ENCODE measurements at places on chromosomes 7 and 10.

DNA sequence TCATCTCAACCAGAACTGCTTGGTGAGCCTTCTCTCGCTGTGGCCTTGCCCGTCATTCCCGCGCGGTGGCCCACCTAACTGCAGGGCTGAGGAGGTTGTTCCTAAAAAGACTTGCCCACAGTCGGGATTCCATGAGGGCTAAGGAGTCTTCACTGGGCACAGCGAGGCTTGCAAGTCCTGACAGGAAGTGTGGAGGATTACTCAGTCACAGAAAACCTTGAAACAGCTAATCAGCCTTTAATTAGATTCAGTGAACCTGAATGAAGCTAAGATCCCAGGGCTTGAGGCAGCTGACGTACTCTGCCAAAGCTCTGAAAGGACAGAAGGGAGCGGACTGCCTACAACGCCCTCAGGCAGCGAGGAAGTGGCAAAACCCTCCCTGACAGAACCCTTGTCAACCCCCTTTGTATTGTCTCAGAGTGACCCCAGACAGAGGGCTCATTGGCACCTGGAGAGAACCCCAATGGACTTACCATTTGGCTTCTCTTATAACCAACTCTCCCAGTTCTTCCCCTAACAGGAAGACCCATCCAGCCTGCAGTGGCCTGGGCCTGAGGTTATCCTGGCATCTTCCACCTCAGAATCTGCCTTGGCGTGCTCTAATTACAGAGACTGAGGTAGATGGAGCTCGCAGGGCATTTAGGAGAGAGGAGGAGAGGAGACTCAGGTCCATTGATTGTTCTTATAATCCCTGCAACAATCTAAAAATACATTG lies 2.5 kb upstream of the LAMB4 start:
- no peak for DNase-seq

DNA sequence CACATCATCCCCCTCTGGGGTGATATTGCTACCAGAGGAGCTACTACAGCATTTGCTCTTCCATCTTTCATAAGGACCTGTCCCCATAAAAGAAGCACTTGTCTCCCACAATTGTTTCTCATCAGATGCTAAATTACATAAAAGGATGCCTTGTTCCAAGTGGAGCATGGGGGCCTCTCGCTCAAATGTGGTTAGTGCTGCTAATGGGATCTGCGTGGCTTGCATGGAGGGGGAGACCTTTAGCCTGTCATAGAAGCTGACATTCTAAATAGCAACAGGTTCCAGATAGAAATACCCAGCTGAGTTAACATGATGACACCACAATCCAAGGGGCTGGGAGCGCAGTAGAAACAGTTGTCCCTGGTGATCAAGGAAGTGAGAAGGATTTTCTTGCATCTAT lies 257.9 kb downstream of the SFMBT2 start:
- no peak for DNase-seq

- DNase-seq, result no peak
These were observed 37.7 kb downstream of the EN2 start for GRCh38 chr7:155495440-155496248.

DNA sequence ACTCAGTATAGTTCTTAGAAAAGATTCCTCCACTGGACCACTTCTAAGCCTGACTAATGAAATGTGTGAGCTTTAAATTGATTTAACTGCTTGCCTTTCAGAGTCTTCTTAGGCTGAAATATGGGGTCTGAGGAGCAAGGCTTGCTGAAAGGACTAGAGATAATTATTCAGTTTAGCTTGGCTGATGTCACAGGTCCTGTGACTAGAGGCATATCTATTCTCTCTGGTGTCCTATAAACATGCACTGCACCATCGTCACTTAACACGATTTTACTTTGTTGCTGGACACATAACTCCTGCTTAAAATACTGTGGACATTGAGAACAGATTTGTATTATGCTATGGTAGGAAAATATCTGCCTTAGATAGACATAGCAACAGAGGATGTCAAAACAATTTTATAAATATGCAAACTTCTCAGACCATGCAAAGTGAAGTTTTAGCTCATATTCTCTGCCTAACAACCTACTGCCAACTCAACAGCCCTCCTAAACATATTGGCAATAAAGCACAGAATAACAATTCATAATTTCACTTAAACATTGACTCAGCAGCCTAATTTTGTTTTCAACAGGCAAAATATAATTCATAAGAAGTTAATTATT lies 80.2 kb downstream of the RNF133 start:
- DNase-seq, result no peak

DNA sequence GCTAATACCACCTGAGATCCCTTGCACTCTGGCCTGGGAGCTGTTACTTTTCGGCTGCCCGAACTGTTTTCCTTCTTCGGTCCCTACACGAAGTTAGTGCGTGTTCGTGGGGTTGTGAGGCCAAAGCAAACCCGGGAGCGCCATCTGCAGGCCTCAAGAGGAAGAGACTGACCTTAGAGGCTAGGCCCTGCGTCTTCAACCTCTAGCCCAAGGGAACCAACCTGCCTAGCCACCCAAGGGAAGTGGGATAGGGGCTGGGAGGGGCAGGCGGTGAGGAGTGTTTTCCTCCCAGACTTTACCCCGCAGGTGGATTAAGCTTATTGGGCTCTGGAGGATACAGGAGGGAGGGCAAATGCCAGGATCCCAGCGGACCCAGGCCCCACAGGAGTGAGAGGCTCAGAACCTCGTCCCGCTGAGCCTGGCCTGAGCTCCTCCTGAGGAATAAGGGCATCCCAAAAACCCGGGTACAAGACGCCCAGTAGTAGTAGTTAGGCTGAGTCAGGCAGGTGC lies 1.7 kb upstream of the PAX2 start:
- no peak for DNase-seq

GRCh38 chr10:96619796-96620773 lies 33.3 kb upstream of the TM9SF3 start:
- no peak for DNase-seq

DNA sequence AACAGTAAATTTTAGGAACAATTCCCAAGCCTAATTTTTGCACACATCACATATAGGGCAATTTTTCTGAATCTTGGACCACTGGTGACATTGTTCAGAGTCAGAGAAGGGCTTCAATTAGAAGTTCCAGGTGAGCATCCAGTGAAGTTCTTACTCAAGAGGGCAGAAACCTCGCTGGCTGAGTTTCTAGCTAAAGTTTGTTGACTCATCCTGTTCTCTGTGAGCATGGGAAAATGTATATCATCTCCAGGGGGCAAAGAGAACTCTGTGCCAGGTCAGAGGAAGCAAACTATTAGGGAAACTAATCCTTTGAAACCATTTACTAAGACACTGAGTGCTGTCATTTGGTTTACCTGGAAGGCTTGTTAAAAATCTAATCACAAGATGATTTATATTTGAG lies 695.6 kb upstream of the IGFBP3 start:
- no peak for DNase-seq

DNA sequence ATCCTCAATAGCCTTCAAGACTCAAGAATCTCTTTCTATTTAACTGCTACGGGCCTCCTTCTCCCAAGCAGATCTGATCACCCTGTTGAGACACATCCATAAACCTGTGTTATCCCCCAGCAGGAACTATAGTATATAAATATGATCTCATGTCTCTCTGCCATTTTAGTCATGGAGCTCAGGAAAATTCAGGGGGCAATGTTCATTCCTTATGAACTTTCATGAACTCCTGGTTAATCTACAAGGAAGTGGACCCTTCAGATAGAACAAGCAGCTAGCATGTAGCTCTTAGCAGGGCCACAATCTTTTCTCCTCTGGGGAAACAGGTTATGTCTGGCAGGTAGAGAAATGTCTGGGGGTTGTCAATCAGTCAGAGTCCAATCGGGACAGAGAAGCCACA lies 8.9 kb downstream of the PRR15 start:
- DNase-seq, result no peak

DNA sequence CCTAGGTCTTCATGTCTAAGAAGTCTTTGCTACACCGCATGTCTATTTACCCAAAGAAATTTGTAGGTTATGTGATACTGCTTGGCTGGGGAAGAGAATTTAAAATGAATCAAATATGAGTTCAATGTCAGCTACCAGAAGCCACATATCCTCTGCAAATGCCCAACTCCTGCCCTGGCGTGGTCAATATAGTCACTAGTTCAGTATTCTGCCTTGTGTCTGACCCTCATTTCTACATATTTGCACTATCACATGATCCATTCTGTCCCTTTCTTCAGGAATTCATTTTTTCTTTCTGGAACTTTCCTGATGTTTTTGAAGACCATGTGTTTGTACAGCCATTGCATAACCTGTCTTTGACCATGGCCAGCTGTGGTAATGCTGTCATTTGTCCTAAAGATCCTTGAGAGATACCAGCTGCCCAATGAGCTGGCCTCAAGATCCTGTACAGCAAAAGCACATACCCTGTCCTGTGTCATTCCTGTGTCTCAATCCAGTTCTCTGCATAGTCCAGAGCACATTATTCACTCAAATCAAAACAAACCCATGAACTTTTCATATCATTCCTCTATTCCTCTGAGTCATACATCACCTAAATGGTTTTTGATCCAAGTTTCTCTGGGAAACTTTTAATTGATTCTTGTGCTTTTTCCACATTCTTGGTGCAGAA lies 524.5 kb downstream of the PARD3 start:
- no peak for DNase-seq

- DNase-seq, result no peak
These were observed 73.9 kb downstream of the PDGFA start for GRCh38 chr7:445563-446288.

DNA sequence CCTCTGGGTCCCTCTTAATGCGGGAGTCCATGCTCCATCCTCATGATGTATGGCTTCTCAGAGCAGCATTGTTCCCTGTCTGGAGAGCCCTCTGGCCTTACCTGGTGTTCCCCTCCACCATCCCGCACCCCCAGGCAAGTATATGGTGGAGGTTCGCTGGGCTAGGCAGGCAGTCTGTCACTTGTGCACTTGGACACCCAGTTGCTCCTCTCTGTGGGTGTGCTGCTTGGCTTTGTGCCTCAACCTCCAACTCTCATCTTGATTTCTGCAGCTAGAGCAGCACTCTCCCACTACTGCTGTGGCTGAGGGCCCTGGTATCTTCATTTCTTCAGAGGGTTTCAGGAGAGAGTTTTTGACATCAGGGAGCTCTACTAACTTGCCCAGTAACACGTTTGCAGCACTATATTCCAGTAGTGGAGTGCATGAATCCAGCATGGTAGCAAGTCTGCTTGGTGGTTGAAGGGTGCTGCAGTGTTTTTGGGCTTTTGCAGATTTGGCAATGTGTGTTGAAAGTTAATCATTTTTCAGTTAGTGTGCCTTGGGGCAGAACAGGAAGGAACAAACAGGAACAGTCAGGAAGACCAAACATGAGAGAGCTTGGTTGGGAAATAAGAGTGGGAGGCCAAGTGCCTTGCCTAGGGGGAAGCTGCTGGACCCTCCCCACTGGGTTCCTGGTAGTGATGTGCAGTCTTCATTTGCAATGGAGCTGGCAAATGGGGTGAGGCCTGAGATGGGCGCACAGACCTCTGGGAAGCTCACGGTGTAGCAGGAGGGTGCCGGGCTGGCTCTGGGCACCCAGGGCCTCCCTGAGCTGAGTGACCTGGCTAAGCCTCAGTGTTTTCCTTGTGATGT lies 37.4 kb downstream of the TSPAN14 start:
- DNase-seq, result no peak

- DNase-seq, result no peak
These were observed 219.9 kb downstream of the DKK1 start for GRCh38 chr10:52533986-52534385.

- DNase-seq, result no peak
These were observed 37.6 kb downstream of the ZNF248 start for GRCh38 chr10:37819797-37820196.

- peak; percentile 35 for DNase-seq
These were observed 88.3 kb upstream of the PDGFA start for GRCh38 chr7:607938-608337.

DNA sequence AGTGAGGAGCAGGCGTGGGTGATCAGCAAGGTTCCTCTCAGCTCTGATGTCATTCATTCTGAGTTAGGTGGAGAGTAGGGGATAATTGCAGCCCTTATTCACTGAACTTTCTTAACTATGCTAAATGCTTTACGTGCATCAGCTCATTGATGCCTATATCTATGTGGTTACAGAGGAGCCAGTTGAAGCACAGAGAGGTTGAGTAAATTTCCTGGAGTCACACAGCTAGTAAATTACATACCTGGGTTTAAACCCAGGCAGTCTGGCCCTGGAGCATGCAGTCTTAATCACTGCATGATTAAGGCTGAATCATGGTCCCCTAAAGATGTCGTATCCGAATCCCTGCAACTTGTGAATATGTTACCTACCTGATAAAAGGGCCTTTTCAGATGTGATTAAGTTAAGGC lies 99.6 kb downstream of the GRK5 start:
- no peak for DNase-seq

DNA sequence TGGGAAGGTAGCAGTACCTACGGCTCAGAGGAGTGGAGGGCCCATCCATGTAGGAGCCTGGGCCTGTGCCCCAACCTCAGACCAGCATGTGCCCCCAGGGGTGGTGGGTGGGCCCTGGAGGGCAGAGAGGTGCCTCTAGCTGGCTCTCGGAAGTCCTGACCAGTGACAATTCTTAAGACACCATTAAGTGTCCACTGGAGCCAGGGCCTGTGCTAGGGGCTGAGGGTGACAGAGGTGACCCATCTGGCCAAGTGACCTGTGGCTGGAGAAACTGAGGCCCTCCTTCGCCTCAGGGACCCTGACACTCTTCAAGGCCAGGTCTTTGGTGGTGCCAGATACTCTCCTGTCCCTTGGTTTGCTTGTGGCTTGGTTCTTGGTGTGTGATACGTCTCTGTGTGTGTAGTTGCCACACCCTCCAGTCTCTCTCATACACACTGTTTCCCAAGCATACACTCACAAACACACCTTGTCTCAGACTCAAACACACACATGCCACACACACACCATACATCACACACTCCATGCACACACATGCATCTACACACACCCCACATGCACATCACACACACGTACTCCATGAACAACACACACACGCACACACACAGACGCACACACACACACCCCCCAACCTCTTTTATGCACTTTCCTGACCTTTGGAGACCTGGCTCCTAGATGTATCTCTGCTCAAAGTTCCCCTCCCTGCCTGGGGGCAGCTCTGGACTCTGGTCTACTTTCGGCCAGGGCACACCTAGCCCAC lies 897 bp upstream of the RAMP3 start:
- DNase-seq, result no peak

- DNase-seq, result no peak
These were observed 19.5 kb upstream of the PPP1R3C start for GRCh38 chr10:91652364-91652763.

DNA sequence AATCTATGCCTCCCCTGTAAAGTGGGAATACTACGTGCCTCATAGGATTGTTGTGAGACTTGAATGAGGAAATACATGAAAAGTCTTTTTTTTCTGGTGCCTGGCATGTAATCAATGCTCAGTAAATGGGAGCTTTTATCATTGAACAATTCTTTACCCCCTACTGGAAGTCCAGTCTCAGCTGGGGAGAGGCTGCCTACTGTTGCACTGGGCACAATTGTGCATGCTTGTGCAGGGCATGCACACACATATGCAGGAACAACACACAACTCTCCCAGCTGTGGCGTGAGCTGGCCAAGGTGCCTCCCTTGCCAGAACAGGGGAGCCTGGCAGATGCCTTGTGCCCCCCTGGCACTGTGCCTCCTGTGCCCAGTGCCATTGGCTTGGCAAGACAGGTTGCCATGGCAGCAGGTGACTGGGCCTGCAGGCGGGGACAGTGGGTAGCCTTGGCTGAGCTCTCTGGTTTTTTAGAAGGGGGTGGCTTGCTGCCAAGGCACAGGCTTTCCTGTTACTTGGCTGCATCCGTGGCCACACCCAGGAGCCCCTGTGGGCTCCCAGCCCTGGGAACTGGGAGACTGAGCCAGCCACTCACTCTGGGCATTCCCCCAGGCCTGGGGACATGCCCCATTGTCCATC lies 16.1 kb upstream of the PALD1 start:
- DNase-seq, result no peak

- no peak for DNase-seq
These were observed 154.5 kb downstream of the RNF133 start for GRCh38 chr7:122544463-122544862.

- DNase-seq, result peak; percentile 46
These were observed 1.6 kb downstream of the NCOA4 start for GRCh38 chr10:46028584-46029460.

All from CD8-positive, alpha-beta memory T cell (primary cell).